ENCODE measurements at places on chromosomes 12 and 14.

- DNase-seq: no peak
Measured at GRCh38 chr14:93824518-93825234, 36.4 kb upstream of the PRIMA1 start.

DNA sequence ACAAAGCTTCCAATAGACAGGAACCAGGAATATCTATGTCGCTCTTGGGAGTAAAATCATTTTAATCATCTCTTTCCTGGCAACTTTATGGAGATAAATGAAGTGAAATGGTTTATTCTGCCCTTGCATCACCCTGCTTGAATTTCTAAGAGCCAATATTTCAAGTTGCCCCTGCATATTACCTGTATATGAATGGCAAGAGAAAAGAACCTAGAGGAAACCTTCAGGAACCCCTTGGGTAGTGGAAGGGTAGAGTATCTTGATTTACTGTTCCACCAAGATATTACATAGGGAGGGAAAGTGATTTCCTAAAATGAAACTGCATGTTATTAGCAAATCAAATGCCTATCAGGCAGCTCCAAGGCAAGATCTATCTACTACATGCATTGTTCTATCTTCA lies 308.4 kb upstream of the NAV3 start:
- no peak for DNase-seq

- DNase-seq: no peak
Measured at GRCh38 chr12:21190016-21190415, 59.0 kb downstream of the SLCO1B1 start.

GRCh38 chr12:104006929-104007328 lies 41.3 kb downstream of the TDG start:
- no peak for DNase-seq

DNA sequence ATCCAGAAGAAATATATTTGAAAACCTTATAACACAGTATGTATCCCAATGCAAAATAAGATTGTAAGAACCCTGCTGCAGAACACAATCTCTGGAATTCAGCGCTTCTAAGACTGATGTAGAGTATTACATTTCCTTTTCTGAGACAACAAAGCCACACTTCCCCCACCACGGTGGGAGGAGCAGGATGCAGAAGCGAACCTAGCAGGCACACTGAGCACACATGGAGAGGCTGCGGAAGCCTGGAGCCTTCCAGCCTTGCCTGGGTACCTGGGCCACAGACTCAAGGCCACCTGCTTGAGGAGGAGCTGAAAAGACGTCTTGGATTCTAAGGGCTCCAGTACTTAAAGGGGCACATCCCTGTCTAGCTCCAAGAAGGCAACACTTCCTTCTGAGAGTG lies 46.4 kb downstream of the TCHP start:
- no peak for DNase-seq

- no peak for DNase-seq
Measured at GRCh38 chr14:60965402-60965801, 15.5 kb downstream of the TRMT5 start.

- DNase-seq: no peak
Measured at GRCh38 chr14:101950100-101950499, 14.3 kb upstream of the DYNC1H1 start.

DNA sequence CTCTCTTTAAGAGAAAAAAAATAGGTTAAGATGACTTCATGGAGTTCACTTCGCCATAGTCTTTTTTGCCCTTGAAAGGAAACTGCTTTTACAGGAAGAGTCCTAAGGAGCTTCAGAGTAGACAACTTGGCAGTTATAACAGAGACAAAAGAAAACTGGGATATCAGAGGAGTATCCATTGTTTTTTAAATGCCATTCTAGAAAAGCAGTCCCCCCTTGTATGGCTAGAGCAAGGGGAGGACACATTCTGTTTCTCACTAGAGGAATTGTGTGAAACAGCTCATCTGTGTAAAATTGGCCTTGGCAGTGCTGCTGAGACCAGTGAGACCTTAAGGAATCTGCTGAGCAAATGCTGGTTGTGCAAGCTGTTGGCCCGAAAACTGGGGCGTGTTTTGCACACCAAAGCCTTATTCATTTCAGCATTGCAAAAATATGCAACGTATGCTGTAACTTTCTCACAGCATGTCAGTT lies 128.0 kb downstream of the GPR135 start:
- DNase-seq: no peak

DNA sequence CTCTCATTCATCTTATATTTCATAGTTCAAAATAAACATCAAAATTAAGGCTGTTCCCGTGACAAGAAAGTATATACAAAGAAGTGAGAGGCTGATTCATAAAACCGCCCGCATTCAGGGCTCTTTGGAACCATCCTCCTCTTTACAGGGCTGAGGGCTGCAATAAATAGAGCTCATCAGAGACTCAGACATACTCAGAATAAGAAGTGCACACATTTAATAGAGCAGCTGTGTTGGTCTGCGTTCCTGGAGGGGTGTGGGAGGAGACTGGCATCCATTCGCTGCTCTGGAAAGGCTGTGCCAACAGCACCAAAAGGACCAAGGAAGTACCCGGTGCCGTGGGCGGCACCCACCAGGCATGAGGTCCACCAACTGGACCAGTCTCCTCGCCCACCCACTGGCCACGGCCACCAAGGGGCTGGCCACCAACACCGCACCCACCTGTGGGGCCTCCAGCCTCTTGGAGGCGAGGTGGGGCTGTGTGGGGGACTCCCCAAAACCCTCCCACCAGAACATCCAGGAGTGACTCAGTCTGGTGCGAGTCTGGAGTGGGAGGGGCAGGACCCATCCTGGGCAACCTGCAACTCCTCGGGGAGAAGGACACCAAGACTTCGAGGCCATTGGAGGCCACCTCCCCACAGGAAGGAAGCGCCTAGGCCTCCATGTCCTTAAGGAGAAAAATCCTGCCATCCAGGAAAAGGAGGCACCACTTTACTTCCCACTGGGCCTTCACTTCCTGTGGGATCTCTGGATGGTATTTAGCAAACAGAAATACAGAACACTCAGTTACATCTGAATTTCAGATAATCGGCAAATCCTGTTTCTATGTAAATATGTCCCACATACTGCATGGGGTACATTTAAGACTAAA lies 32.7 kb downstream of the VCPKMT start:
- DNase-seq: peak; percentile 52

GRCh38 chr12:82329508-82329907 lies 28.7 kb downstream of the CCDC59 start:
- DNase-seq: no peak

DNA sequence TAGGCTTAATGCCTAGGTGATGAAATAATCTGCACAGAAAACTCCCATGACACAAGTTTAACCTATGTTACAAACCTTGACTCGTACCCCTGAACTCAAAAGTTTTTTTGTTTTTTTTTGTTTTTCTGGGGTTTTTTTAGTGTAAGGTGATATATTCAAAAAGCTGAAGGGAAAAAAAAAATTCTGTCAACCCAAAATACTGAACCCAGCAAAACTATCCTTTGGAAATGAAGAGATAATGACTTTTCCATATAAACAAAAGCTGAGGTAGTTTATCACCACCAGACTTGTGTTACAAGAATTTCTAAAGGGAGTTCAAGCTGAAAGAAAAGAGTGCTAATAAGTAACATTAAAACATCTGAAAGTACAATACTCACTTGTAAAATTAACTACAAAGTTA lies 448.1 kb downstream of the KCNH5 start:
- DNase-seq: no peak

GRCh38 chr14:87199381-87199780 lies 793.6 kb downstream of the GALC start:
- no peak for DNase-seq

DNA sequence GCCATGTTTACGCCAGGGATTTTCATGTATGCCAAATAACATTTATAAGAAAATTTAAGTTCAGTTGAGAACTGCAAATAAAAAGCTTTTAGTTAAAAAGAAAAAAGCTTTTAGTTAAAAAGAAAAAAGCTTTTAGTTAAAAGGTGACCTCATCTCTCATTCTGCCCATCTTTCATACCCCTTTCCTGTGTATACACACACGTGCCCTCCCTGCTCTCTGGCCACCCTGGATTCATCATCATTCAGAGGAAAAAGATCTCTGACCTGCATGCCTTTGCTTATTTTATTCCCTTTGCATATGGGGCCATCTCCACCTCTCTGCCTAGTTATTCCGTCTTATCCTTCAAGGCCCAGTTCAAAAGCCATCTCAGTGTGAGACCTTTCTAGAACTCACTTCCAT lies 38.1 kb upstream of the CDK17 start:
- no peak for DNase-seq

DNA sequence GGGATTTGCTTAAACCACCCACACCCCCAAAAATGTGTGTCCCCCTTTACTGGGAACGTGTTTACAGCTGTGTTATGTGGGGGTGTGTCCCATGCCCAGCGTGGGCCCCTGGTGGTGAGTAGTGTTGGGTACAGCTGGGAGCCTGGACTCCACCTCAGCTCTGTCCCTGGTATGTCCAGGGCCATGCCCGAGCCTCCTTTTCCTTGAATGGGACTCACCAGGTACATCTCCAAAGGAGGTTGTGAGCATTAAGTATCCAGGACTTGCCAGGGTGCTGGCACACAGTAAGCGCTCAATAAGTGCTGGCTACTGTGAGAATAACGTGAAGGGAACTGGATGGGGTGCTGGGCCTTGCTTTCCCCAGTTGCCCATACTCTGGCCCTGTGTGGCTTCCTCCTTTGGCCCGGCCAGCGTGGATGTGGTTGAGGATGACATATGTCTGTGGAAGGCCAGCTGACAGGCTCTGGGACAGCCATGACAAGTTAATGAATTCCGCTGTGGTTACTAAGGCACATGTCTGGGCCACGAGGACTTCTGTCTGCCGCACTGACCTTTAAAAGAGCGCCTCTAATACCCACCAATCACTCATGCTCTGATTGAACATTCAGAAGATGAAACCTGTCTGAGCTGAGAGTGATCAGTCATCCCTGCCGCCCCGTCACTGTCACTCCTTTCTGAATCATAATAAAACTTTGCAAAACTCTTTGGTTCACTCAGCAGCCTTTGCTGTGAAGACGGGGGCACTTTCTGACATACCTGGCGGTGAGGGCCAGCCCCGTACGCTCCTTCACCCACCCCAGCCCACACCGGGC lies 74.7 kb downstream of the DIO3 start:
- DNase-seq: no peak

GRCh38 chr14:23562822-23563472 lies 4.6 kb downstream of the AP1G2 start:
- peak; percentile 45 for DNase-seq

- DNase-seq: no peak
Measured at GRCh38 chr12:69066492-69067373, 133.8 kb upstream of the CPM start.

GRCh38 chr12:50057000-50057841 lies at the start of gene ASIC1:
Gene ASIC1 (plus strand): TSS chr12:50057596. CDS start chr12:50058767, 1,171 bp downstream.
- DNase-seq: peak; percentile 33

GRCh38 chr12:69595689-69596088 lies 10.4 kb downstream of the CCT2 start:
- no peak for DNase-seq

GRCh38 chr12:45425426-45425825 lies 209.5 kb downstream of the ANO6 start:
- no peak for DNase-seq

DNA sequence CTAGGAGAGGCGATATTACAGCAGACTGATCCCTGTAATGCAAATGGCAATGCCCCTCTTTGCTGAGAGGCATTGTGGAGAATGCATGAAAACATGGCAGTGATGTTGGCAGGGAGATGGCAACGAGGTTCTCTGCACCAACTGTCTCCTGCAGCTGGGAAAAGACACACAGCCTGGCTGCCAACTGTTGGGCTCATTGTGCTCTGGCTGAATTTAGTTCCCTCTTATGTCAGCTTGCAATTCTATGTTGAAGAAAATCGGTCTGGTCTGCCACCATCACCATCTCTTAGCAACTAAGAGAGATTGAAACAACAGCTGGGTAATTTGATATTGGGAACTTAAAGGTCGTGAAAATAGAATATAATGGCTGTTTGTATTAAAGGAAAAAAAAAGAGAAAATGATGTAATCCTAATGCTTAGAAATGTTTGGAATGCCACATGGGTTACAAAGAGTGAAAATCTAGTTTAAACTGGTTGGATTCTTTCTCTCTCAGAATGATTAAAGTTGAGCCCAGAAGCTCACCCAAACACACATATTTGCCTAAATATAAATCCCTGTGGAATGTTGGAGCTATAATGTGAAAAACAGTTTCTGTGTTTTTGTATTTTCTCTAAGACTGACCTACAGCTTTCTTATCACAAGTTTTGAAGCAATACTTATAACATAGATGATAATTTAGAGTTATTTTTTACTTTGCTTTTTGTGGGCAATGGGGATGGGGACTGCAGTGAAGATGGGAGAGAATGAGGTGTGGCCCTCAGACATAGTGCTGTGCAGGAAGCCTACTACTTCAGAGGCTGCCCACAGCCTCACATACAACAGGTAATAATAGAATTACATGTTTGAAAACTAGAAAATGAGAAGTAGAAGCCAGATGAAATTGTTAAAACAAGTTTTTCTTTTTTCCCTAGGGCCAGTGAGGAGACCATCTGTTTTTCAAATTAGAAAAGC lies 143.7 kb downstream of the AKAP6 start:
- no peak for DNase-seq

DNA sequence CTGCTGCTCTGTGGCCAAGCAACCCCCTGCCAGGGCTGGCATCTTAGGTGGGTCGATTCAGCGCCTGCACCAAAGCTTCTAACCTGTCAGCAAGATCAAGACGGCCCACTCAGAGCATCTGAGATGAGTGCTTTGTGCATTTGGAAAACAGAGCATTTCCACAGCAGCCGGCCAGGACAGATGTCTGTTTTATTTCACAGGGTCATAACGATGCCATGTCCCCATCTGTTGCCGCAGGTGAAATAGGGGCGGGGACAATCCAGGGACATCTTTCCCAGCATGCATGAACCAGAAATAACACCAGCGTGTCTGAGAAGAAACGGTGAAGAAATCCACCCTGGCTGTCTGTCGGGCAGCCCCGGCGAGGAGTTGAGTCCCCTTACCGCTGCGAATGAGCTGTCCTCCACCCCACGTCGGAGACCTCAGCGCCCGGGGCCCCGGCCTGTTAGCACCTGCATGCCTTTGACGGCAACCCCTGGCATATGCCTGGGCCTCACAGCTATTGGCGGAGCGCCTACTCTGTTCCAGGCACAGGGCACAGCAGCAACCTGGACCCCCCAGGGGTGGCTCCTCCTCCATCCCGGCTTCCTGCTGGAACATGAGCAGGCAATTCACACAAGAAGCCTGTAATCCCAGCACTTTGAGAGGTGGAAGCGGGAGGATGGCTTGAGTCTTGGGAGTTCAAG lies 30.6 kb upstream of the ULK1 start:
- no peak for DNase-seq

DNA sequence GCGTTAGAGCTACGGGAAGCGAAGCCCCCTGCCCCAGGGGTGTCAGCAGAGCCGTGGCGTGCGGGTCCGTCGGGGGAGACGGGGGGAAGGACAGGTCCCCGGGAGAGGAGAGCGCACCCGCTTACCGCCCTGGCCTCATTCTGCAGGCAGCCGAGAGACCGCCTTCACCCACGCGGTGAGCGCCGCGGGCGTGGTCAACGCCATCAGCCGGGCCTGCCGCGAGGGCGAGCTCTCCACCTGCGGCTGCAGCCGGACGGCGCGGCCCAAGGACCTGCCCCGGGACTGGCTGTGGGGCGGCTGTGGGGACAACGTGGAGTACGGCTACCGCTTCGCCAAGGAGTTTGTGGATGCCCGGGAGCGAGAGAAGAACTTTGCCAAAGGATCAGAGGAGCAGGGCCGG lies 10.5 kb downstream of the WNT5B start:
- DNase-seq: no peak
